Stimulated activated naive CD8-positive, alpha-beta T cell treated with anti-CD3 and anti-CD28 coated beads, Interleukin-15, Interleukin-2, amounts not matched to agents 100 U/mL and 50 U/mL, for 24 hours (primary cell): ENCODE measurements at places on chromosomes 12 and 14.

- no peak for DNase-seq
Observed at GRCh38 chr12:121107681-121108080, 25.0 kb upstream of the P2RX7 start.

DNA sequence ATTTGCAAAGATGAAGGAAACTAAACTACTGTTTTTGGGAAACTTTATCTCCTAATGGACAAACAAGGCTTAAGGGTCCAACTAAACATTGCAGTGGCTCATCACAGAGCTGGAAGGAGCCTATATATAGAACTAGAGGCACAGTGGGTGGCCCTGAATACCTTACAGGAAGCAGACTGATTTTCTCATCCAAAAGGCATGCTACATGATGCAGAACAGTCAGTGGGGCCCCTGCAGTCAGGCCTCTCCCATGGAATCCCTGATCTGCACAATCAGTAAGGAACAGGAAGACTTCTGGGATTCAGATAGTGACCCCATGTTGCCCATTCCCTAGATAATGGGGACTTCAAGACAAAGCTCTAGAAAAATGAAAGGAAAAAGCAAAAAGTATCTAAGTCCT is 1.9 kb upstream of the LLPH start:
- no peak for DNase-seq

- DNase-seq: no peak
Observed at GRCh38 chr14:104228716-104229533, 90.5 kb downstream of the KIF26A start.

GRCh38 chr12:124630791-124631313 is 63.4 kb upstream of the NCOR2 start:
- no peak for DNase-seq

- DNase-seq: no peak
Observed at GRCh38 chr14:74855945-74856344, 20.0 kb downstream of the PROX2 start.

DNA sequence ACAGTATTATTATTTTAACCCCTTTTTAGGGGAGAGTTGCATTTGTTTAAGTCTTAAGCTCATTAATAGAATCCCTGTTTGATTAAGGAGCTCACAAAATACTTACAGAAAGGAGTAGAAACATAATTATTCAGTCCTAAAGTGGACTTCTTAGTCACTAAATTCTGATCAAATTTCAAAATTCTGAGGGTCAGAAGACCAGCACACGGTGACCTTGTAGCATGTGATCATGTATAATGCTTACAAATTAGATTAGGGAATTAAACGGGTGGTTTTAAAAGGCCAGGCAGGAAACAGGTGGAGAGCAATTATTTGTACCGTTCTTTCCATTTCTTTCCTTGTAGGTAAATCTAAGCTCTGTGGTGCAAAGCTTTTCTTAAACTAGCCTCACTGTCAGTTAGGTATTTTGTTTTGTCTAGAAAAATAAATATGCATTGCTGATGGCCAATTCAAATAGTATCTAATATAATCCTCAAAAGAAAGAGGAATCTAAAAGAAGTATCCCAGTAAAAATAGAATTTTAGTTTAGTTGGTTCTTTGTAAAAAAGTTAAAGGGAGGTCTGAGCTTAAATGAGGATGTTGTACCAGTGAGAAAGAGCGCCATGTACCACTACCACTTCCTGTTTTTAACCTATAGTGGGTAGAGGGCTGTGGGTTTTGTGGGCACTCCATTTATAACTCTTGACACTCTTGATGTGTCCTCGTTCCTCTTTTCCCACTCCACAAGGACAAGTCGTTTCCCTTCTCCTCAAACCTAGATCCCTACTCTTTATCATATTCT is 51.1 kb downstream of the SLC38A1 start:
- peak; percentile 67 for DNase-seq

DNA sequence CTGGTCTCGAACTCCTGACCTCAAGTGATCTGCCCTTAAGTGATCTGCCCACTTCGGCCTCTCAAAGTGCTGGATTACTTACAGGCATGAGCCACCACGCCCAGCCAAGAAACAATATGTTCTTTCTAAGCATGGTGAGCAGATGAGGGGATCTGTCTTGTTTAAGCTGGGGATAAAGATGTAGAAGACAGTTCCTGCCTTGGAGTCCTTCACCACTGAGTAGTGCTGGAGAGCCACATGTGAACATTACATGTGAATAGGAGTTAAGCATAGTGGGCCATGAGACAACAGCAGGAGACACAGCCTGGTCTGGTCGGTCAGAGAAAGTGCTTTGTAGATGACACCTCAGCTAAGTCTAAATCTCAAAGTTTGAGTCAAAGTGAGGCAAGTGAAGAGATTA is 26.0 kb downstream of the TMBIM6 start:
- DNase-seq: no peak

DNA sequence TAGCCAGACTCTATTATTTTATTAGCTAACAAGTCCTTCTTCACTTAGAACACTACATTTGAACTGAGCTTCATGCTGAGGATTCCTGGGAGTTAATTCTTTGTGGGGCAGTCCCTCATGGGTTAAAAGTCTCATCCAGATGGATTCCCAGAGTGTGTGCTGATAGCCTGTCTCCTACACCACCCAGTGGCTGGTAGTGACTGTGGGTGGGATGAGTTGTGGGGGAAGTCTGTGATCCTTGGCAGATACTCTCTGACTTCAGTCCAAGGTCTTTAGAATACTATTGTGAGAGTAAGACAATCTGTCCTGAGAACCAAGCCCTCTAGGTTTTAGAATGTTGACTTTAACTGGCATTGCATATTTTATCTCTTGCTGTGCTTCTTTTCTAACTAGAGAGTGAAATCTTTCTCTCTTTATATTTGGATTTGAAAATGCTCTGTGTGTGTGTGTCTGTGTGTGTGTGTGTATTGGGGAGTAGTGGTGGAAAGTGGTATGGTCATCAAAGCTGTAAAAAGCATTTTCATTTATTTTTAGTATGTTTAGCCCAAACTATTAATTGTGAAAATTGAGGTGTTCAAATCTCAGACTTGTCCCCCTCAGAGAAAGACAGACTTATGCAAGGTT is 37.3 kb downstream of the AKAP6 start:
- DNase-seq: no peak

- no peak for DNase-seq
Observed at GRCh38 chr12:79055926-79056674, 191.5 kb downstream of the SYT1 start.

GRCh38 chr14:73633116-73634010 is 11.4 kb upstream of the DNAL1 start:
- DNase-seq: peak; percentile 66

DNA sequence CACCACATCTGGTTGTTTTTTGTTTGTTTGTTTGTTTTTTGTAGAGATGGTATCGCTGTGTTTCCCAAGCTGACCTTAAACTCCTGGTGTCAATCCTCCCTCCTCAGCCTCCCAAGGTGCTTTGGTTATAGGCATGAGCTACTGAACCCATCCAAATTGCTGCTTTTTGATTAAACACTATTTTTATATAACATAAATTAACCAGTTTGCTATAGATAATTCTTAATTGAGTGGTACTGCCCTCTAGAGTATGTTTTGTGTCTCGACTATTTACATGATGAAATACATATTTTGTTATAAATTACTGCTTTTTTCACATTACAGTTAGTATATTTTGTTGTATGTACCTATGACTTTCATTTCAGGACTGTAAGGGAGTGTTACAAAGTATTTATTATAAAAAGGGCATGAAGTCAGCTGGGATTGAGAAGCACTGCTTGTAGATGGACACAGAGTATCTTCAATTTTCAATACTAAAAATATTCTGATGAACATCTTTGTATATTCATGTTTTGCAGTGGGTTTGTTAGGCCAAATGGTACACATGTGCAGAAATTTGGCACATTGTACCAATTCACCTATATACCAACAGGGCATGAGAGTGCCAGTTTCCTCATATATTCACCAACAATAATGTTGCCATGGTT is 14.9 kb upstream of the SCAF11 start:
- no peak for DNase-seq

DNA sequence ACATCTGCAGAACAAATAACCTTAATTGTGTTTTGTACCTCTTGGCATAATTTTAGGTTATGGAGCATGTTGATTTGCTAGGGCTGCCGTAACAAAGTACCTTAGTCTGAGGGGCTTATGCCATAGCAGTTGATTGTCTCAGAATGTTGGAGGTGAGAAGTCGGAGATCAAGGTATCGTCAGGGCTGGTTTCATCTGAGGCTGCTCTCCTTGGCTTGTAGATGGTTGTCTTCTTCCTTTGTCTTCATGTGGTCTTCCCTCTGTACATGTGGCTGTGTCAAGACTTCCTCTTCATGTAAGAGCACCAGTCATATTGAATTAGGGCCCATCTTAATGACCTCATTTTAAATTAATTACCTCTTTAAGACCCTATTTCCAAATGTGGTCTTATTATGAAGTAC is 64.4 kb upstream of the PTHLH start:
- no peak for DNase-seq

DNA sequence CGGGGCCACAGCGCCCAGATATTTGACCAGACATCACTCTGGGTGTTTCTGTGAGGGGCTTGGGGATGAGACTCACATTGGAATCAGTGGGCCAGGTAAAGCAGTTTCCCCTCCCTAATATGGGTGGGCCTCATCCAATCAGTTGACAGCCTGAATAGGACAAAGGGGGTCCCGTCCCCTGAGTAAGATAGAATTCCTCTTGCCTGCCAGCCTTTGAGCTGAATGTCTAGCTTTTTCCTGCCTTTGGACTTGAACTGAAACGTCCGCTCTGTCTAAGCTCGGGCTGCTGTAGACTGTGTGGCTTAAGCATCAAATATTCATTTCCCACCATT is 88.8 kb upstream of the DIO3 start:
- no peak for DNase-seq

- DNase-seq: no peak
Observed at GRCh38 chr14:90583916-90584605, 187.2 kb downstream of the CALM1 start.

- no peak for DNase-seq
Observed at GRCh38 chr14:52354242-52354641, 40.1 kb downstream of the PTGER2 start.

DNA sequence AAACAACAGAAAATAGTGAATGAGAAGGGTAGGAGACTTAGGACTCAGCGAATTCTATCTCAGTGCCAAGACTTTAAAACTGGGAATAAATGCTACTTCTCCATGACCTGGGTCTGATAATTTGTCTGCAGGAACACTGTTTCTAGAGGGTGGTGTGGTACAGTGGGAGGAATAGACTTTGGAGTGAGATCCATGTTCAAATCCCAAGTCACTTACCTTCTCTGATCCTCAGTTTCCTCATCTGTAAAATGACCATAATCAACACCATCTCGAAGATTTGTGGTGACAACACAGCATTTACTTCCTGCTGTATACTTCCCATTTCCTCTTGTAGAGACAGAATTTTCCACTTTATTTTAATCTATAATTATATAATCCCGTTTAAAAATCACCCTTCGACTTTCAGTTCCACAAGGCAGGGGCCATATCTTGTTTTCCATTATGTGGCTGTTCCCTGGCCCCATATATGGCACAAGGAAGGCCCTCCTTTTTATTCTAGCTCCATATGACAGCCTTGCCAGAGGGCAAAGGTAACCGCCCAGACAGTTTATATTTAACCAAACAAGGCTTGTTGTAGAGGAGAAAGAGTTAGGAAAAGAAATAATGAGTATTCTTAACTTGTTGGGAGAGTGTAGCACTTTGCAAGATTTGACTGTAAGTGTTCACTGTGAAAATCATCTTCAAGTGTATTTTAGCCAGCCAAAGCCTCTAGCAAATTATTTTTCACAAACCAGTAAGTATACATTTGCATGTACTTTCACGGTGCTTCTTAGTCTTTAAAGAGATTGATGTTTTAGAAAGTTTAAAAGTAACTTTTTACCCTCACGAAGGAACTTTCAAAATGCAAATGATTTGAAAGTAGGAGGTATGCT is 243.1 kb downstream of the AKAP6 start:
- DNase-seq: no peak

- DNase-seq: peak; percentile 52
Observed at GRCh38 chr12:67649570-67650387, 1.2 kb downstream of the DYRK2 start.

DNA sequence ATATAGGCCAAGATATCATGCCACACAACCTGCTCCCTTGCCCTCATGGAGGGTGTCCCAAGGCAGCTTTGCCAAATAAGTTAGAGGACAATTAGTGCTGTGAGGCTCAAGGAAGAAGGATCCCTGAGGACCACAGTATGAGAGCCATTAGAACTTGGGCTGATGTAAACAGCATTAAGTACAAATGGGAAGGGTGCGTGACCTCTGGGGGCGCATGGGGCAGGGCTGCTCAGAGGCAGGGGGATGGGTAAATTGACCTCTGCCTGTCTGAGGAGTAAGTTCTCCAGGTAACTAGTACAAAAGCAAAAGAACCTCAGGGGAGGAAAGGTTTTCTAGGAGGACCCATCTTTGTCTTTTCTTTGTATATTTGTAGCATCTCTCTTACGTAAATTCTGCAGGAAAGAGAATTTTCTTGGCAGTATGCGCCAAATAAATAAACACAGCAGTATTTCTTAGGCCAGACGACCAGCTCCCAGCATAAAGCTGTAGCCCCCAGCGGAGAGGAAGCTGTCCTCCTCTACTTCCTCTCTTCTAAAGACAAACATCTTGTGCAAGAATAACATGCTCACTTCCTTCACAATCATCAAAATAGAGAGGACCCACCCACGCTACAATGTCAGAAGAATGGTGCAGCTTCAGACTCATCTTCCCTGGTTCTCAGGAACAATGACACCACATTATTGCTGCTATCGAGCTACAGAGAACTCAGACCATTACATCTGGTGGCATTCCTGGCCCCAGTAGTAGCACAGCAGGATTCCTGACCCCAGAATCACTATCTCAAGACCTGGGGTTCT is 16.4 kb upstream of the VWF start:
- DNase-seq: peak; percentile 34

GRCh38 chr14:36659010-36659821 is 2.4 kb upstream of the PAX9 start:
- no peak for DNase-seq

DNA sequence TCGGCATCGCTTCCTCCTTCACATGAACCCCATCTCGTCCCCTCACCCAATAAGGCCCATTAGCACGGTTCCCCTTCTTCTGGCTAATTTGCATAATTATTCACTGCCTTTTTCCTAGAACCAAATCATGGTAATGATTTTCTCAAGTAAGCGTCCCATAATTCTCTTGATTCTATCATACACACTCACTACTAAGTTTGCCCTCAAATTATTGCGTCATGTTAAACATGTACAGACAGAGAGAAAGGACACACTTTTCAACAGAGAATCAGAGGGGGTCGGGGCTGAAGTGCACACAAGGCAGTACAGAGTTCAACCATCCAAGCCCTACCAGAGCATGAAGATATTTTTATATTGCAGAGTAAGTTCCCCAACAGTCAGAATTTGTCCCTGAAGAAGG is 256.6 kb downstream of the FOXN3 start:
- no peak for DNase-seq
